ENCODE measurements at places on chromosomes 13 and 19.

DNA sequence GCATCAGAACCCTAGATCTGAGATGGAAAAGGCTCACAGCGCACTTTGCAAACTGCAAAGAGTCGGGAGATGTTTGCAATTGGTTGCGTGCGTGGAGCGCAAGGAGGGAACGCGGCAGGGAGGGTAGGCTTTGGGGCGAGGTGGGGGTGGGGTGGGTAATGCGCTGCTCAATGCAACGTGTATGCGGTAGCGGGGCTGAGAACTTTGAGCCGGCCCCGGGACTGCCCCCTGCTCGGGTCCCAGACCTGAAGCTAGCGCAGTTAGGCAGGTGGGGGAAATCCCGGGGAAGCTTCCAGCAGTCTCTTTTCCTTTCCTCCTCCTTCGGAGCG lies 971 bp downstream of the FOSB start:
- DNase-seq, result no peak

GRCh38 chr19:10612499-10613119 lies 12.7 kb upstream of the SLC44A2 start:
- peak; percentile 42 for DNase-seq

GRCh38 chr19:3062165-3063105 lies at the start of gene TLE5:
Gene TLE5 (minus strand): TSS chr19:3062495. CDS start chr19:3062200, 295 bp downstream.
- DNase-seq, result peak; percentile 96

DNA sequence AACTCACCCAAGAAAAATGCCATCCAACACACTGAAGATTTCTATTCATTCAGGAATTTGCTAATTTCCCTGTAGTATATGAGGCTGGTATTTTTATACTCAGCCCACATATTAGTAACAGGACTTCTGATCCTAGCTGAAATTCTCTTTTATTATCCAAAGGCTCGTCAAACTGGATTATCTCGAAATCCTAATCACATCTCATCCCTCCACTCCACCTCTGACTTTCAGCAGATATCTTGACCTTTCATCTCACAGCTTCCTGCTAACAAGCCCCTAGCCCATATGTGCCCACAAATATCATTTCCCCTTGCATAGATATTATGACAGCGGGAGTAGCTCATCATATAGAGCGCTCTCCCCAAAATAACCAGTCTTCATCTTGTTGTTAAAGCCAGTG lies 279.7 kb downstream of the FGF14 start:
- no peak for DNase-seq

- DNase-seq, result no peak
Measured at GRCh38 chr19:5956323-5956722, 21.6 kb downstream of the RANBP3 start.

DNA sequence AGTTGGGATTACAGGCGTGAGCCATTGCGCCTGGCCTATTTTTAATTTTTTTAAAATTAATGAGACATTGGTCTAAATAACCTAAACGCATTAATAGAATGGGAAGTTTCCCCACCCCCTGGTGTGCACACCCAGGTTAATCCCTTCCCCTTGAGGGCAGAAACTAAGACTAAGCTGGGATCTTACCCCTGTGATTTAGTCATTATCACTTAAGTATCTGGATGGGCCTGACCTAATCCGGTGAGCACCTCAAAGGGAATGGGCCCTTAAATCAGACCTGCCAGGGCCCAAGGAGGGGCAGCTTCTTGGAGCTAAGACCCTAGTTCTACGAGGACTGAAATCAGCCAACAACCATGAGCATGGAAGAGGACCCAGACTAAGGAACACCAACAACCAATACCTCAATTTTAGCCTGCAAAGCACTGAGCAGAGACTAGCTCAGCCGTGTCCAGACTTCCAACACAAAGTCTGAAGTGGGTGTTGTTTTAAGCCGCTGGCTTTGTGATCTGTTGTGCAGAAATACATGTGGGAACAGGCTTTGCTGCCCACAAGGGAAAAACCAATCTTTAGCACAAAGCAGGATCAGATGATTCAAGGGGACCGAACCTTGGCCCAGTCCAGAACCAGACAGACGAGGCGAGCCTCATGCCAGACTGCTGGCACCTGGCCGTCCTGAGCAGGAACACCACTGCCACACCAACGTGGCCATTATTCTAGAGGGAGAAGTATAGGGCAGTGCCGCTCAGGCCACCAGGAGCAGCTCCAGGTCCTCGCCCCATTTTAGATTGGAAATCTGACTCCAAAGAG lies 7.1 kb downstream of the UBE2S start:
- DNase-seq, result no peak

DNA sequence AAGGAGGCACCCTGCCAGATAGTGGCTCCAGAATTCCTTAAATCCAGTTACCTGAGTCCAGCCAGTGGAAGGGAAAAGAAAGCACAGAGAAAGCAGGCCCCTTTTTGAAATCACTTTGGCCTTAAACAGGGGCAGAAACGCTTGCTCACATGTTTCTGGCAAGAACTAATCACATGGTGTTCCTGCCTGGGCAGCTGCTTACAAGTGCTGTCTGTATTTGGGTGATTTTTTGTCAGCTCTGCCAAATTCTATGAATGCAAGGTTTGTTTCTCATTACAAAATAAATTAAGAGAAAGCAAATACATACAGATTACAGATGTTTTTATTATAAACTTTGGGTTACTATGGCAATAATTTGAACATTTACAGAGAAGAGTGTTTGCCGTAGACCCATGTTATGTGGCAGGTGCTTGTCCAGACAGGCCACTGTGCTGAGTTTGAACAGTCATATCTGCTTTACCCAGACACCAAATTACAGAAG lies 1237.8 kb downstream of the SLITRK5 start:
- no peak for DNase-seq

GRCh38 chr13:33069365-33069764 lies 53.1 kb downstream of the KL start:
- DNase-seq, result no peak

- DNase-seq, result no peak
Measured at GRCh38 chr13:110578363-110578762, 16.8 kb upstream of the RAB20 start.

- DNase-seq, result no peak
Measured at GRCh38 chr19:53910170-53910518, 1.1 kb downstream of the CACNG7 start.

DNA sequence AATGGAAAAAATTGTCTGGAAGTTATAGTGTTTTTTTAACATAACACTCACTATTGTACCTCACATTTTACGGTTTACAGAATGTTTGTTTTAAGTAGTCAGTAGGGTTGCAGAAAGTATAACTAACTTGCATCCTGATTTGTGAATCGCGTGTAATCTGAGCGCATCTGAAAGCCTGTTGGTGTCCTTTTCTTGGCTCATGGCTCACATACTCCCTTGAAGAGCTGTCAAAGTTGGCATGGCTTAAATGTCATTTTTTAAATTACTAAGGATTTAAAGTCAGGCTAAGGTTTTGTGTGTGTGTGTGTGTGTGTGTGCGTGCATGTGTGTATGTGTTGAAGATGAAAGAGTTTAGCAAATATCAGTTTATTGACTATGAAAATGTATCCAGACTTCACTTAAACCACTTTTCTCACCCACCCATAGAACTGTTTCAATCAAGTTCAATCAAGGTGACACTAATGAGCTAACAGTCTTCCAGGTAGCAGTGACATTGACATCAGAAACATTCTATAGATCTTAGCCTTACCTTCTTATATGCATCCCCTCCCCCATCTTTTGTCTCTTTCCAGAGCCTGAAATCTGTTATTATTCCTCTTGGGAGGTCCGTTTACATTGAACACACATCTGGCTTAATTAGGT lies 480.4 kb upstream of the SGCG start:
- DNase-seq, result no peak

DNA sequence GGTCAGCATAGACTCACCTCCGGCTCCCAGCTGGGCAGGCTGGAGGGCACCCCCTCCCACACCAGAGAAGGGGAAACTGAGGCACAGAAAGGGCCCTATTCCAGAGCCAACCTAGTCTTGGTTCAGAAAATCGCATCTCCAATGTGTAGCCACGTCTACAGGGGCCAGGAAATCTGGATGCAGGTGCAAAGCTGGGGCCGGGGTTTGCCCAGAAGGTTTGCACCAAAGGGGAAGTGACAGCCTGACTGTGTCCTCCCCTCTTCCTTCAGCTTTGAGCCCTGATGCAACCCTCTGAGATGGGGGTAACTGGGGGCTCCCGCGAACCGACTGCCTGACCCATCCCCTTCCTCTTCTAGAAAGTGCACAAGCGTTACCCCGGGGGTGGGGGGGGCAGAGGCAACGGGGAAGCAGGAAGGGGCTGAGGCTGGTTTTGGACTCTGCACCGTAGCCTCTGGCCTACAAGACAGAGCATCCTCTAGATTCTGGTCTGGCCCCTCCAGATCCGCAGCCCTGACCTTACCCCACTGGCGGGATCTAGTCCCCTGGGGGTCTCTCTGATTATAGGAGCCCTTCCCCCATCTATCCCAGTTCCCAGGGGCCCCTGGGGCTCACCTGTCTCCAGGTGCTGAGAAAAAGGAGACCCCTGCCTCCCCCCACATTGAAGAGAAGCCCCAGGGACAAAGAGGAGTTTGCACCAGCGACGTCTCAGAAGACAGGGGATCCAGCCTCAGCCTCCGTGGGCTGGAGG lies 1.1 kb upstream of the ONECUT3 start:
- DNase-seq, result no peak
